Endothelial cell of umbilical vein (primary cell): ENCODE measurements at places on chromosomes 2 and 18. TPM values are rescaled to one million over a fixed set of nuclear protein-coding genes. Genes with fewer than 3 reads are reported as not detected.

The ABCB6 gene
- total RNA-seq = 26.6 and 32.5 TPM in 2 replicates

- no peak for DNase-seq
These were observed 1452.1 kb downstream of the SUCLG1 start for GRCh38 chr2:83006961-83007360.

- DNase-seq = peak; percentile 16
These were observed 91.9 kb upstream of the STK17B start for GRCh38 chr2:196263181-196263747.

DNA sequence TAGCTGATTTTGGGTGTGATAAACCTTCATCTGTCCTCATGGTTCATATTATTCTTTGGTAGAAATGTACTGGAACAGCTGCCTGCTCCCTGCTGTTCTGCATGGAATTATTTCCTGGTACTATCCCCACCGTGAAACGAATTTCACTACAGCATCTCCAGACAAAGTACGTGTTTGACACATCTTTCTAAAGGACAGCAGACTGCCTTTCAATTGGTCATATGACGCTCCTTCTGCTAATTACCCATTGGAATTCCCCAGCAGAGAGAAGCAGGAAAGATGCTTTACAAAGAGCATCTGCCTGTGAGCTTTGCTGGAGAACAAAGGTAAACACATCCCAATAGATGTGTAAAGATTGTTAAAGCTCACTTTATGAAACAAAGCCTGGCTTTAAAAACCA is 4.4 kb upstream of the RFX8 start:
- no peak for DNase-seq

The CRACDL gene
- 3.8 and 6.3 TPM in 2 replicates for total RNA-seq

DNA sequence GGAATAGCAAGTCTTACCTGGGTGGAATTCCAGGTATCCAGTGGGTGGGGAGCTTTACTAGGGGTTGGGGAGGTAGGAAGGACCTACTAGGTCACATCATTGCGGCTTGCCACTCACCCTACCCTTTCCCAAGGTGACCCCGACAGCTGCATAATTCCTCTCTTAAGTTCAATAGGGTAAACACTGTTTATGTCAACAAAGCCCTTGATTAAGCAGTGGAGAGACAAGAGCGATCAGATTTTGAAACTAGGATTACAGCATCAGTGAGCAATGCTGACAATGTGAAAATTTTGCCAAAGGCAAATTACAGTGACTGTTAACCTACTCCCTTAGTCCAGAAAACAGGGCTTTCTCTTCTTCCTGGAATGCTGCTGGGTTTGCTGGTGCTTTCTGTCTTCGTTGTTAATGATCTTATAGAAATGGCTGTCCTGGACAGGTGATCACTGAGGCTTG is 14.5 kb downstream of the SLC19A3 start:
- no peak for DNase-seq

The CD8B gene
- not detected in 2 replicates for total RNA-seq

DNA sequence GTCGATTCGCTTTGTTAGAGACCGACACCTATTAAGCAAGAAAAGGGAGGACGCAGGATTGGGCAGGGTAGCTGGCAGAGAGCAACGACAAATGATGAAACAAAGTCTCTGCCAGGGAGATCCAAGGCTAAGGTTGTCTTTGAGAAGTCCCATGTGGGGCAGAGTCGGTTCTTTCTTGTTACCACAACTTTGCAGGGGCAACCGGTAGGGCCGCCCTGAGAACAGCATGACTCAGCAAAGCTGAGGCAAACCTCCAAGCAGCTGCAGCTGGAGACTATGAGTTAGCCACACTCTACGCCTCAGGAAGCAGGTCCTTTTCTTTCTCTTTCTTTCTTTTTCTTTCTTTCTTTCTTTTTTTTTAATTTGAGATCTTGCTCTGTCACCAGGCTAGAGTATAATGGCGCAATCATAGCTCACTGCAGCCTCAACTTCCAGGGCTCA is 452.3 kb upstream of the ID2 start:
- no peak for DNase-seq

DNA sequence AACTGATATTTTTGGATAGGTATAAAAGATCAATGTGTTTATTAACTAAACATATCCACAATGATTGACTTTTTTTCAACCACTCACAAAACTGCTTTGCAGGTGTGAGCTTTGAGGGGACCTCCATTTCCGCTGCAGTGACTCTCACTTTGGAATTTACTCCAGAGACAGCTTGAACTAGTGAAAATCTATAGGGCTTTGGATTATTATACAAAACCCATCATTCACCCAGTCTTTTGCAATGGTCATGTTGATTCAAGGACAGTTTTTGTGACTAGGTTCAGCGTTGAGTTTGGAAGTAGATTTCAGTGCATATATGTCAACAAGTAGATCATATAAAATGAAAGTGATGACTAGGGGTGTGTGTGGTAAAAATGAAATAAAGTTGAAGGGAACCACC is 87.7 kb downstream of the EHBP1 start:
- no peak for DNase-seq

GRCh38 chr2:107064750-107065149 is 178.8 kb upstream of the ST6GAL2 start:
- no peak for DNase-seq

GRCh38 chr2:216069028-216069427 is 12.6 kb downstream of the PECR start:
- no peak for DNase-seq

DNA sequence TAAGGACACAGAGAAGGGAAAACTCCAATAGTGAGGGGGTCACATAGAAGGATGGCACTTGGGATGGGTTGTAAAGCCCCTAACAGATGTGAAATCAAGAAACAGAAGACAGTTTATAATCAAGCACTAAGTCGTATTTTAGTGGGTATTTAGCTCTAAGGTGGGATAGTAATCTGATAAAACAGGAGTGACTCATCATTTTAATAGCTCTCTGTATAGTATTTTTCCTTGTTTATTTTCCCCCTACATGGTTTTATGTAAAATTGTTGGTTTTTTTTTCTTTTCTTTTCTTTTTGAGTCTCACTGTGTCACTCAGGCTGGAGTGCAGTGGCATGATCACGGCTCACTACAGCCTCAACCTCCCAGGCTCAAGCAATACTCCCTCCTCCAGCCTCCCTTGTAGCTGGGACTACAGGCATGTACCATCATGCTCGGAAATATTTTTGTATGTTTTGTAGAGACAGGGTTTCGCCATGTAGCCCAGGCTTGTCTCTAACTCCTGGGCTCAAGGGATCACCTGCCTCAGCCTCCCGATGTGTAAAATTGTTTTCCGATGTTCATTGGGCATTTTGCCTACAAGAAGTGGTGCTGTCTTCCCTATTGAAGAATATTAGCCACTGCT is 142.6 kb upstream of the SERPINE2 start:
- no peak for DNase-seq

DNA sequence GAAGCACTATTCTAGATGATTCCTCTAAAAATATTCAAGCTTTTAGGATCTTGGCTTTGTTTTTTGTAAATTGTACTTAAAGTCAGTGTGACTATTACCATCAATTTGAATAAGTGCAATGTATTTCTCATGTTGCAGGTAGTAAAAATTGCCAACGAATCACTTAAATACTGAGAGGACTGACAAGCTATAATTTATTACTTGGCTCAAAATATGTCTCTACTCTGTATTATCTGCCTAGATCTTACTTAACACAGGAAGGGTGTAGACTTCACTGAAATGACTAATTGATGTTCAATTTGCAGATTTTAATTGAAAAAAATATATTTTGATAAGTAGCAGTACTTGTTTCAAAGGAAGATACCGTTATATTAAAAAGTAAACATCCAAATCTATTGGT is 202.3 kb downstream of the SLC8A1 start:
- DNase-seq = peak; percentile 3

DNA sequence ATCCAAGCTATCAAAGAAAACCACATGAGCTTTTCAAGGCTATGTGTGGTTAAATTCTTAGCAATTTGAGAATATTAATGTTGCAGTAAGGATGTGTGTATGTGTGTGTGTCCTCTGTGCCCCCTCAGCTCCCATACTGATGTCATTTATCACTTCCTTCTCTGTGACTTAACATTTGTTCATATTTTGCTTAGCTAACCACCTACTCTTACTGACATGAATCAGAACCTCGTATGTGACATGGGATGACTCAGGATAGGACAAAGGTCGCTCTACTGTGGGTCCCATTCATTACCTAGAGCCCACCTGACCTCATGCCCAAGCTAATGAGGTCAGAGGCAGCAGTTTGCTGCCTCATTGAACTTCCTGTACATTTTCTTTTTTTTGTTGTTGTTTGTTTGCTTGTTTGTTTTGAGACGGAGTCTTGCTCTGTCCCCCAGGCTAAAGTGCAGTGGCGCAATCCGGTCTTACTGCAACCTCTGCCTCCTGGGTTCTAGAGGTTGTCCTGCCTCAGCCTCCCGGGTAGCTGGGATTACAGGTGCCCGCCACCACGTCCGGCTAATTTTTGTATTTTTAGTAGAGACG is 36.3 kb downstream of the MOGAT1 start:
- DNase-seq = peak; percentile 32

The SIGLEC15 gene
- total RNA-seq = not detected in 2 replicates

The ANKRD23 gene
- total RNA-seq = 2.4 and 3.6 TPM in 2 replicates

DNA sequence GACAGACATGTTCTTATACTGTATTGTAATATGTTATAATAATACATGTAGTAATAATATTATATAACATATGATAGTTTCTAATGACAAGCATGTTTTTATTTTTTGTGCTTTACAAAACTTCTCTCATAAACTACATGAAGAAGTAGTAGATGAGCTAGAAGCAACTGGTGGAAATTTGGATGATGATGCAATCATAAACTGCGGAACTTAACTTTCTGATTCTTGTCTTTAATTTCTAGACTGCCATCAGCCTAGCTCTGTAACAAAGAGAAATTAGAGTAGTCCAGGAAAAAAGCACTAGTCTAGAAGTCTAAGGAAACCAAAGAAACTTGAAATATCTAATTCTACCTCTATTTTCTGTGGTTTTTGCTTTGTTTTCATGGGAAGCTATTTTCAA is 71.0 kb upstream of the SPATS2L start:
- no peak for DNase-seq

- DNase-seq = no peak
These were observed 42.0 kb upstream of the MYL1 start for GRCh38 chr2:210356944-210357343.

GRCh38 chr2:121969766-121970639 is 214.6 kb downstream of the TSN start:
- peak; percentile 3 for DNase-seq

DNA sequence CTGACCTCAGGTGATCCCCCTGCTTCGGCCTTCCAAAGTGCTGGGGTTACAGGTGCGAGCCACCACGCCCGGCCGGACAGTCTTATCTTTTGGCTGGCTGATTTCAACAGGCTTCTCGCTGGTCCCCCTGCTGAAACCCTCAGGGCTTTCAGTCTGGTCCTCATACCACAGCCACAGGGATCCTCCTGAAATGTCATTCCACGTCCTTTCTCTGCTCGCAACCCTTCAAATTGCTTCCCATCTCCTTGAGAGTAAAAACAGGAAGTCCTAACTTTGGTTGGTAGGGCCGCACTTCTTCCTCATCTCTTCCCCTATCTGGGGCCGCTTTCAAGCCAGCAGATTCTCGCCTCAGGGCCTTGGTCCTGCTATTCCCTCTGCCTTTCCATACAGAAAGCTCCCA is 1.4 kb upstream of the CAB39 start:
- no peak for DNase-seq

GRCh38 chr2:186903216-186903615 is 54.2 kb upstream of the ZSWIM2 start:
- peak; percentile 56 for DNase-seq

The IMP4 gene
- total RNA-seq = 63.1 and 74.0 TPM in 2 replicates

DNA sequence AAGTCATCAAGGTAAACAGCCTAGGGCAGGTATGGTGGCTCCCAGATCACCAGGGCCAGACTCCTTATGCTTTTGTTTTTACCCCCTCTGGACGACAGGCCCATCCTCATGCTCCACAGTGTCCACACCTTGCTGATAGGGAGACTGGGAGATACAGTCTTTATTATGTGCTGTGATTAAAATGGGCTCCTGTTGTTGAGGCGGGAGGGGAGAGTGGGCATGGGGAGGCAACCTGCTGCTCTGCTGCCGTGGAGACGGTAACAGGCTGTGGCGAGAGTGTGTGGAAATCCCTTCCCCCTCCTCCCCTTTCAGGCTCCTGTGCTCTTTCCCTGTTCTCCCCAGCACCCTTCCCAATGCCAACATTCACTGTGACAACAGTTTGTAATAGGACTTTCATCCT is 38.2 kb upstream of the PNO1 start:
- DNase-seq = no peak

DNA sequence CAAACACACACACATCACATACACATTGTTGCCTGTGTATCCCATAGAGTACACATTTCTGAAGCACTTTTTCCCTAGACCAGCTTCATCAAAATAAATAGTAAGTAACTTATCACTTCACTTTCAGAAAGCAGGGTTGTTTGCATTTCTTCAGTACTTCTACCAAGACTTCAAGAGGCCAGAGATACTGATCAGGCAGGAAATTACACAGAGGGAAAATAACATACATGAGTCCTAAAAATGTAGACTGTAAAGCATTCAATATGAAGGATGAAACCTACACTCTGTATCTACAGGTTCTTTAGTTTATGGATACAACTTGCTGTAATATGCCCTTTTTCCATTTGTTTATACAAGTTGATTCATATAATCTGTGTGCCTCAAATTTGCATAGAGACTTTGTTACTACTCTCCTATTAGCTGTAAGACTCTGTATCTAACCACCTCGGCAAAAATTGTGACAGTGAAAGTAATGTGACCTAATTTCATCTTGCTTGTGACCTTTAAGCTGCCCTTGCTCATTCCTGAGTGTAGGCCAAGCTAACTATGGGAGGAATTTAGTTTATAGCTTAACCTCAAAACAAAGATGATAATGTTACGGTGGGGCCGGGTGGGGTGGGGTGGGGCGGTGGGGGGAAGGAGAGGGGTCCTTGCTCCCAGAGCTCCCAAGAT is 228.9 kb upstream of the SPOPL start:
- peak; percentile 69 for DNase-seq

GRCh38 chr2:9592699-9593098 is 37.1 kb upstream of the ADAM17 start:
- DNase-seq = no peak

The HOXD10 gene
- total RNA-seq = not detected in 2 replicates

- no peak for DNase-seq
These were observed 696.1 kb downstream of the NRXN1 start for GRCh38 chr2:50335852-50336251.

- DNase-seq = no peak
These were observed 112.0 kb downstream of the ACTR3 start for GRCh38 chr2:114001937-114002336.

- no peak for DNase-seq
These were observed 164.1 kb upstream of the BOD1L2 start for GRCh38 chr18:56982766-56983165.

GRCh38 chr2:191166756-191167445 is 16.1 kb upstream of the STAT4 start:
- DNase-seq = no peak

The CDH20 gene
- total RNA-seq = not detected in 2 replicates

- peak; percentile 80 for DNase-seq
These were observed 681 bp upstream of the ROCK2 start for GRCh38 chr2:11344956-11345677.

The IL1RL2 gene
- total RNA-seq = 0.21 TPM in 1 of 2 replicates, not detected in the other

The DAW1 gene
- 2.0 and 3.2 TPM in 2 replicates for total RNA-seq

The TNP1 gene
- total RNA-seq = not detected in 2 replicates

- DNase-seq = peak; percentile 33
These were observed 848 bp downstream of the VRK2 start for GRCh38 chr2:58047373-58047935.

- peak; percentile 80 for DNase-seq
These were observed 103.4 kb upstream of the CAVIN2 start for GRCh38 chr2:191950132-191950874.

The GGCX gene
- 44.5 and 48.0 TPM in 2 replicates for total RNA-seq

- DNase-seq = no peak
These were observed 240.7 kb downstream of the DCDC2C start for GRCh38 chr2:3944071-3944470.

The SMYD1 gene
- not detected in 2 replicates for total RNA-seq
